ENCODE measurements at places on chromosomes 6 and 20. TPM values are rescaled to one million over a fixed set of nuclear protein-coding genes. Genes with fewer than 3 reads are reported as not detected.

GRCh38 chr6:92362404-92362803 is 1057.0 kb downstream of the EPHA7 start:
- DNase-seq: no peak

Gene DST
- 206 TPM for total RNA-seq

GRCh38 chr6:54255886-54256285 is 52.4 kb upstream of the TINAG start:
- DNase-seq: peak; percentile 66

- DNase-seq: peak; percentile 53
Measured at GRCh38 chr20:35165221-35166185, 6.4 kb upstream of the PROCR start.

- DNase-seq: no peak
Measured at GRCh38 chr6:130780122-130780521, 47.1 kb upstream of the SMLR1 start.

Gene TEAD3
- total RNA-seq: 2.0 TPM

Gene MAFB
- 1.3 TPM for total RNA-seq

DNA sequence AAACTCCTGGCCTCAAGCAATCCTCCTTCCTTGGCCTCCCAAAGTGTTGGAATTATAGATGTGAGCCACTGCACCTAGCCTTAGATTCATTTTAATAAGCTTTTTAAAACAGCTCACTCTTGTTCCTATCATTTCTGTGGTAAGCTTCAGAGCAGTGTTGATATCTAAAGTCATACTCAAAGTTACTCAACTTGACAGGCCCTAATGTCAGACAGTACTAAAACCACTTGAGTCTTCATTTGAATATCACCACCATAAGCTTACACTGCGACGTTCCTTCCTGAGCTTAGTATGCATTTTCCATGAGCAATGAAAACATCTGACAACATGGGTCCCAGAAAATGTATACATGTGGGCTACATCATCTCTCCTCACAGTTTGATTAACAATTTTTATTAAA is 6.0 kb downstream of the FUCA2 start:
- DNase-seq: no peak

DNA sequence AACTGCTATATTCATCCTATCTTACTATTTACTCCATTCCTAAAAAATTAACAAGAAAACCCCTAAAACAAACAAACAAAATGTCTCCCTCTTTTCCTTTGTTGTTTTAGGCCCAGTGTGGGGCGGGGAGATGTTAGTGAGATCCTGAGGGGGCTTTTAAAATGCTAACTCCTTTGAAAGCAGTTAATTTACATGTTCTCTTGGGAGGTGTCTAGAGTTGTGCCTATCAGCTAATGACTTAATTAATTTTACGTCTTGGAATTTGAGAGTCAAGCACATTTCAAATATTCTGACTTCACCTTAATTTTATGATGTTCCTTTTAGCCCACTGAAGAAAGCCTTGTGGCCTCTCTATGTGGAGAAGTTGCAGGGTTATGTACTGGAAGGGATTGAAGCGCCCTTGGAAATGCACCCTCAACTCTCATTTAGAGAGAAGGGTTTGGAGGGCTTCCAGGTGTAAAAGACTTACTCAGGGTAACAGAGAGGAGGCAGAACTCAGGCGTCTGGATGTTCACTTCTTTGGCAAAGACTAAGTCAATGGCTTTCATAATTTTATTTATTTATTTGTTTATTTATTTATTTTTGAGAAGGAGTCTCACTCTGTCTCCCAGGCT is 4.9 kb downstream of the SASH1 start:
- DNase-seq: no peak

GRCh38 chr20:13510837-13511488 is 127.8 kb downstream of the TASP1 start:
- DNase-seq: no peak

Gene SPATA25
- not detected for total RNA-seq

DNA sequence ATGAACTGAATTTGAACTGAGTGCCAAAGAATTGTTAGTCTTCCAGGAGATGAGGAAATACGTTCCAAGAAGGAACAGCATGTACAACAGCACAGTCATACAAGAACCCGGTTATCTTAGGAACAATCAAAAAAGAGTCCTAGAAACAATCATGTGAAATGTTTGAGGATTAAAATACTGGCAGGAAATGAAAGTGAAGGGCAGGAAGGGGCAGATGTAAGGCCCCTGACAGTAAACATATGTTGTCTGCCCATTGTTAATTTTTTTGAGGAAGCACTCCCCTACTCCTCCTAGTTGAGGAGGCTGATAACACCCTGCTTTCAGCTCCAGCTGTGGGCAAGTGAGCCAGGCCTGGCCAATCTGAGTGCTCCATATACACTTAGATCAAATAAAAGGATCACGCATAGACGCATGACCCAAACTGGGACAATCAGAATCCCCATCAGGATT is 220.9 kb downstream of the HACE1 start:
- peak; percentile 75 for DNase-seq

Gene ME1
- total RNA-seq: 29.3 TPM

Data from endothelial cell of umbilical vein (primary cell).